Iris pigment epithelial cell (primary cell): ENCODE measurements at places on chromosomes 7 and 10.
A peak's percentile ranks its signal among the peaks of the same experiment; 100 is the strongest.

DNA sequence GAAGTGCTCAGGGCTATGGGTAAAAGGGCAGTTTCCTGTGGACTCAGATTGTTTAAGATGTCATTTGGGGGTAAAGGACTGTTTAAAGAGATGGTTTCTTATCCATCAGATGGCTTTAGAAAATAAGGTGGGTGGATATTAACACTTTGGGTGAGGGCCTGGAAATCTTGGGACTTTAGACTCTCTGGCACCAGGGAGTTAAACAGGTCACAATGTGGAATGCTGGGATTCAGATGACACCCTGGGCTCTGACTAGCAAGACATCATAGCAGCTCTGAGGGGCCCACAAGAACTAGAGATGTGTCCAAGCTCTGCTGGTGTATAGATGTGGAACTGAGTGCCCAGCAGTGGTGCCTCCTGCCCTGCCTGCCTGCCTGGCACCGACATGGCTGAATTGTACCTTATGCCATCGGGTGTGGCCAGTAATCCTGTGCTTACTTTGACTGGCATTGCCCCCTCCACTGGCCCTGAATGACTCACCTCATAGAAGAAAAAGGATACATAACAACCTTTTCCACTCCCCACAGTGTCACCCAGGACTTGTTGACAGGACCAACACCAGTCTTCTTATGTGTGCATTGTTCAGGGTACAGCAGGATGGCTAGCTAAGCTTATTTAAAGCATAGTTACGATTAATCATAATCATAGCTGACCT, 100.0 kb upstream of the PRR15 start:
- no peak for DNase-seq

DNA sequence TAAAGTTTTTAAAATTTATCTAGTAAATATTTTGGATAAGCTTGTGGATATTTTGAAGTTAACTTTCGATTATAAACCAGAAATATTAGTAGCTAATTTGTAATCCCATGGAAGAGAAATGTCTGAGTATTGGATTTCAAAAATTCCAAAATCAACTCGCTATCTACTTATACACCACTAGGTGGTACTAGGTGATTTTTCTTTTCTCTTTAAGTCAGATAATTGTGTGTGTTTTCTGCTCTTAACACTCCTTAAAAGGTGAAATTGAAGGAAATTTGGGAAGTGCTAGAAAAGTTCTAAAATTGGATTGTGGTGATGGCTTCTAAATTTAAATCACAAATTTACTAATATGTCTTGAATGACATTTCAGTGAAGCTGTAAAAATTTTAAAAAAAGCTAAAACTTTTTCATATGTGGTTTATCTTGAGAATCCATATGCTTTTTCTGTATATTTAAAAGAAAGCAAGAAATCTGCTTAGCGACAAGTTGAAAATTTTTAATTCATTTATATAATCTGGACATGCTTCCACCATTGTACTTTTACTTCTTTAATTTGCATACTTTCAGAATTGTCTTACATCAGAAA, 90.2 kb downstream of the IPMK start:
- peak; percentile 32 for DNase-seq

- no peak for DNase-seq
These were observed 412.5 kb downstream of the PLXDC2 start for GRCh38 chr10:20228729-20229128.

DNA sequence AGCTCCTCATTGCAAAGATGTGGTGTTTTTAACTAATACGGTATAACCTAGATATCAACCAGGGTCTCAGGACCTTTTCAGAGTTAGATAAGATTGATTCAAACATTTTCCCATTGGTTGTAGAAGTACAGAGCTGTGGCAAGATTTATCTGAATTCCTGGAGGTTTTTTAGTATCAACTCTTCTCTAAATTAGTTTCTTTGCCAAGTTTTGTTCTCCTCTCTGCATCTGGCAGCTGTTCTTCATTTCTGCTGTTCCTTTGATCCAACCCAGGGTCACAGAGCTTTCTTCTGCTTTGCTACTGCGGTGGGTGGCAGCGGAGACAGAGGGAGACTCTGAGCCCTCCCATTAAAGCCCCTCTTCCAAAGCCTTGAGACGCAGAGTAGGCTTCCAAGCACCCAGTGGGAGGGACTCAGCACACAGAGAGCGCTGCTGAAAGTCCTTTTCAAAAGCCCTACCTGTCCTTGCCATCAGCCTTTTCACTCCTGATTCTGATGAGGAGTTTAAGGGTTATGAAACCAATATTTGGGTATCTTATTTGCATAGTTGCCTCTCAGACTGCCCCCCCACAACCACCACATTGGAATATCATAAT, 146.3 kb upstream of the EEPD1 start:
- no peak for DNase-seq

GRCh38 chr10:133058331-133059092, 29.2 kb upstream of the ADGRA1 start:
- DNase-seq: no peak

GRCh38 chr10:29957236-29957635, 102.2 kb downstream of the JCAD start:
- no peak for DNase-seq

- DNase-seq: no peak
These were observed 153.6 kb downstream of the DYNC1I1 start for GRCh38 chr7:95925971-95926370.

DNA sequence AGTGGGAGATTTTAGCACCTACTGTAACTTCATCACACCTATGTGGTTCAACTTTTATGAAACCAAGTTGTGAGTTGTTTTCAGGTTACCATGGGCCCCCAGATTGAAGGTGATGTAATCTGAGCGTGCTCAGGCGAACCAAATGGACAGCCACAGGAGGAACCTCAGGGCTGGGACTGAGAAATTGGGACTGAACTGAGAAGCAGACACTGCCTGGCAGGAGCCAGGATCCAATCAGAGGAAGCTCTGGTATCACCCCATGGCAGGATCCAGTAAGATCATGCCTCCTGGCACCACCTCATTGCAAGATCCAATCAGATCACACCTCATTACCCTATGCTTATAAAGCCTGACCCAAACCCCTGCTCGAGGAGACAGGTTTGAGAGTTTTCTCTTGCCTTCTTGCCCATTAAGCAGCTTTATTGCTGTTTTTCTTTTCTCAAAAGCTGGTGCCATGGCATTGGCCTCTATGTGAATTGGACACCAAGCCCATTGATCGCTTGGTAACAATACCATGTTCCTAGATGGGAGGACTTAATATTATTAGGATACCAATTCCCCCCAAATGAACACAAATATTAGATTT, 43.2 kb upstream of the GDF10 start:
- no peak for DNase-seq

- peak; percentile 93 for DNase-seq
These were observed 125.6 kb downstream of the CYP26A1 start for GRCh38 chr10:93199191-93199751.

DNA sequence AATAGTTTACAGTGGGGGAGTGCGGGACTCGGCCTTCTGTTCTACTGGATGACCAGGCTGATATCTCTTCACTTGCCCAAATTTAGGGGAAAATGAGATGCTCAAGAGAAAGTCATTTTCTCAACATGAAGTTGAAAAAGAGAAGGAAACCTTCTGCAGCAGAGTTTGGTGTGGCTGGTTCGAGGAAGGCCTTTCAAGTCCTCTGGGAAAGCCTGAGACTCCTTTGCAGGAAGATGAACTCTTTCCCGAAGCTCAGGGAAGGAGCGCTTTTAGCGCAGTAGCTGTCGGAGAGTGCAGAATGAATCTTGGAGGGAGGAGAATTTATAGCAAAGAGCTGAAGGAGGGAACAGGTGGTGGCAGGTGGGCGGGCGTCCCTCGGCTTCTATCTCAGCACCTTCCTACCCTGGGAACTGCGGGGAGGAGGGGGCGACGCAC, at the start of gene ATOH7:
TSS of gene ATOH7 (minus strand) at position 297 of the 435 bp plus-strand sequence. CDS start 436 bp downstream, outside the sequence.
- no peak for DNase-seq

DNA sequence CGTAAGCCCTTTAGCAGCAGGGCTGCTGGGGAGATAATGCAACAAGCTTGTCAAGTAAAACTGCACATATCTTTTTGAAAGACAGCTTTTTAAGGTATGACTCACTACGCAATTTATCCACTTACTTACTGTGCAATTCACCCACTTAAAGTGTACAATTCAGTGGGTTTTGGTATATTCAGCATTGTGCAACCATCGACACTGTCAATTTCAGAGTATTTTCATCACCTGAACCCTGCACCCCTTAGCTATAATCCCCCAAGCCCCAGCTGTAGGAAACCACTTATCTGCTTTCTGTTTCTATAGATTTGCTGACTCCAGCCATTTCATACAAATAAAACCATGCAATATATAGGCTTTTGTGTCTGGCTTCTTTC, 168.0 kb downstream of the PTPN20 start:
- DNase-seq: peak; percentile 65

DNA sequence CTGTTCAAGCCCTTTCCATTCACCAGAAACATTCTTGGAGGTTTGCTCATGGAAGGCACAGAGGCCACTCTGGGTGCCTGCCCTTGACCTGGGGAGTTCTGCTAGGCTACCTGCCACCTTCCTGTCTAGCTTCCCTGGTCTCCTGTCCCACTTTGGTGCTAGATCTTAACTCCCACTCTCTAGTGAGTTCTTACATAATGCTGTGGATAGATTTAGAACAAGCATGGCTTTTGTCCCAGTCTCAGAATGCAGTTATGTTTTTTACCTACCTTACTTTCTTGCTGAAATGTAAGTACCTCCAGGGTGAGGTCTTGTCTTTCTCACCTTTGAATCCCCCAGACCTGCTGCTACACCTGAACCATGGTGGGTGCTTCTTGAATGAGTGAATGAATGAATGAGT, 1252.3 kb downstream of the TYW1 start:
- no peak for DNase-seq

DNA sequence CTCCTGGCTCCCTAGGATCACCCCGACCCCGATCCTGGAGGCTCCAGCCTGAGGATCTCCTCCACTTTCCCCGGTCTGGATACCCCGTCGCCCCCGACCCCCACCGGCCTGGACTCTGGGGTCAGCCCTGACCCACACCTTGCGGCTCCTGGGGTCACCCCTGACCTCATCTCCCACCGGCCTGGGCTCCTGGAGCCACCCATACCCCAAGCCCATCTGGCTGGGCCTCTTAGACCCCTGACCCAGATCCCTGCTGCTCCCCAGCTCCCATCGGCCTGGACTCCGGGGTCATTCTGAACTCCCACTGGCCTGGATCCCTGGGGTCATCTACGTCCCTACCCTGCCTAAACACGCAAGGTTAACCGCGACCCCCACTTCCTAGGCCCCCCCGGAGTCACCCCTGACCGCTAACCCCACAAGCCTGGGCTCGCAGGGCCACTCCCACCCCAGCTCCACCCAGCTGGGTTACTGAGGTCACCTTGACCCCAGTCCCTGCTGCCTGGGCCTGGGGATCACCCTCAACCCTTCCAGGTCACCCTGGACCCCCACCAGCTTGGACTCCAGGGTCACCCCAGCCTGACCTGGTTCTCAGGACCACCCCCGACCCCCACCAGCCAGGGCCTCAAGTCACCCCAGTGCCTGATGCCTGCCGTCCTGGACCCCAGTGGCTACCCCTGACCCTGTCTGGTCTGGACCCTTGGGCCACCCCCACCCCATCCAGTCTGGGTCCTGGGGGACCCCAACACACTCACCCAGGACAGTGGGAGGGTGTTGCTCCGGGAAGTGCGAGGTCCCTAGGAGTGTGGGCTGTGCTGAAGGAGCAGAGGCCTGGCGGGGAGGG, 1.2 kb downstream of the FOXK1 start:
- DNase-seq: no peak

GRCh38 chr7:54827734-54828133, 68.7 kb upstream of the SEC61G start:
- no peak for DNase-seq

DNA sequence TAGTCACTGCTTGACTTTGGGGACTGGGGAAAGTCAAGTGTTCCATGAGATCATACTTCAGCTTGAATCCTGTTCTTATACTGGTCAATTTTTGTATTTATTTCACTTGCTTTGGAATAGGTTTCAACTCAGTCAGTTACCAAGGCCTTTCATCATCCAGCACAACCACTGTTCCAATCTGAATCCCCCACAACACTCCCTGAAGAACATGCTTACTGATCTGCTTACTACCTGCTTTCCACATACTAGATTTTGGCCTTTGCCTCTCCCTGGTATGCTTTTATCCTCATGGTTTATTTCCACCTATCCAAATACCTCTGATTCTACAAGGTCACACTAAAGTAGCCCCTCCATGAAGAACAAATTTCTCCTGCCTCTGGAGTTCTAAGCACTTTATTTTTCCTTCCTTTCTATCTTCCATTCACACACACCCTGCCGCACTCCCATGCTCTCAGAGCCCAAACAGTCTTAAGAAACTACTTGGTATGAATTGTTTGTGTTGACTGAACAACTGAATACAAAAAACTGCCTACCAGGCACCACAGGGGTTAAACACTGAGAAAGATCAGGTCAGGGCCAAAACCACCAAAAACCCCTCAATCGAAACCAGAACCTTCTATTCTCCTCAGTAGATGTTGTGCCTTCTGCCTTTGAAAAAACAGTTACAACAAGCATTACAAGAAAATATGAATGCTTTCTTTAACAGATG, 178.1 kb downstream of the AVL9 start:
- DNase-seq: no peak

DNA sequence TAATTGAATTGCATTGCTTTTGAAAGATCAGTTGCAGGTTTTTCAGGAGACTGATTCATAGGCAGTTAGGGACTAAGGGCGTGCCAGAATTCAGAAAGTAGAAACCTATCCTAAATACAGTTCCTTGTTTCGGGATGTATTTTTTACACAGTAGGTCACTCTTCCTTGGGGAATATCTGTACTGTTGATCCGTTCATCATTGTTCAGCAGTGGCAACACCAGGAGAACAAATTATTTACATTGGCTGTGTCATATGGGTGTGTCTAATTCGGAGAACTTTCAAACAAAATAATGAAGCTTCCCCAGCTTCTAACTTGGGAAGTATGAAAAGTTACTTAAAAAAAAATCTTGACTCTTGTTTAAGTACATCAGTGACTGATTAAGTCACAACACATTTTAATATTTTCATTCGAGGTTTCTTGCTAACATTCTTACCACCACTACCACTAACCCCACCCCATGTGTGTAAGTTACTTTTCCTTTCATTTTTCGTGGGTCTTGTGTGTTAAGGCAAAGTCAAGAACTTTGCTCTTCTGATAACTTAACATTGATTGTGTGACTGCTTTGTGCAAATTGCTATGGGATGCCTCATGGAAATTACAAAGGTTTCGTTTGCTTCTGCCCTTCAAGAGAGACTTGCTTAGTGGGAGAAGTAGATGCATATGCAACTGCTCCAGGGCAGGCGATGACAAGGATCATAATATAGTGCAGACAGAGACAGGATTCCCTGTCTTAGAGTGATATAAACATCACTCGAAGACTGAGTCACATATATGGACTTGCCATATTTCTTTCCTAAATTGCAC, 43.8 kb upstream of the RPA3 start:
- peak; percentile 56 for DNase-seq

DNA sequence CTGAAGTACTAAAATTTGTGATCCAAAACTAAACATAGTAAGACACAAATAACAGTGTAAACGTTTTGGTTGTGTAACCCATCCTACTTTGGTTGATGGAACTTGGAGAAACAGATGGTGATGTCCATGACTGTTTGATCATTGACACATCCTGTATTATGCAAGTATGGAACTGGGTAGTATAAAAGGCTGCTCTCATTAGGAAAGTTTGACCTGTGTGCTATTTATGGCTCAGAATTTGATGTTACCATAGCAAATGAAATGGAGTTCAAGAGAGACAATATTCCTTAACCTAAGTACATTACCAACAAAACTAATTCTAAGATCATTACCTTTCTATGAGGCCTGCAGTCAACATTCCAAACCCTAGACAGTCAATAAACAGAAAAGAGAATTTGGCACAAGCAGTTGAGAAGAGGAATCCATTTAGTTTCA, 39.9 kb downstream of the DKK1 start:
- DNase-seq: peak; percentile 88

- peak; percentile 16 for DNase-seq
These were observed 203.9 kb downstream of the TEX36 start for GRCh38 chr10:125479059-125479458.
